CD4-positive, alpha-beta T cell treated with Interleukin-1 beta for 1 hour (primary cell): ENCODE measurements at places on chromosomes 3 and 15.
A peak's percentile ranks its signal among the peaks of the same experiment; 100 is the strongest.

DNA sequence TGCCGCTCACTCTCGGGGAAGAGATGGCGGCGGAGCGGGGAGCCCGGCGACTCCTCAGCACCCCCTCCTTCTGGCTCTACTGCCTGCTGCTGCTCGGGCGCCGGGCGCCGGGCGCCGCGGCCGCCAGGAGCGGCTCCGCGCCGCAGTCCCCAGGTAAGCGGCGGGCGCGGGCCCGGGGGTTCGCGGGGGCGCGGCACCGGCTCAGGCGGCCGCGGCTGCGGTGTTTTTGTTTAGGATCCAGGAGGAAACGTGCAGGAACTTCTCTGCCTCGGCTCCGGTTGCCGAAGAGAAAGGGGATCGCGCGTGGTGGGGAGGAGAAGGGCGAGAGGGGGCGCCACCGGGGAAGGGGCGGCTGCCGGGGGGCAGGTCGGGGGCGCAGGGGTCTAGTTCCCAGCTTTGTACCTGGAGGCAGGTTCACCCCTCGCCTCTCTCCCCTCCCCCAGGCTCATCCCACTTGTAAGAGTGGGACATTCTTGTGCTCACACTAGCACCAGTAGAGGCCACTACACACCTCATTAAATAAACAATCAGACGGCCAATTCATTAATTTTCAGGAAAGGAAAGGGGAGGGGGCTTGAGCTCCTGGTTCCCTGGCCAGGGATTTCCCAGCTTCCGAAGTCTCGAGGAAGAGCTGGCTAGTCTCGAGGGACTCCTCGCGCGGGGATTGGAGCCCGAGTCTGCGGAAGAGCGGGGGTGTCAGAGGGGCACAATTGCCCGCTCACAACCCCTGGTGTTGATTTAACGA lies 562 bp downstream of the NEO1 start:
- peak; percentile 19 for DNase-seq

GRCh38 chr3:98014268-98014585 lies 20.9 kb downstream of the GABRR3 start:
- DNase-seq, result no peak

GRCh38 chr3:75140904-75141615 lies 523.1 kb upstream of the FRG2C start:
- DNase-seq, result no peak

- no peak for DNase-seq
These were observed 3.3 kb downstream of the CNTN3 start for GRCh38 chr3:74611206-74611605.

DNA sequence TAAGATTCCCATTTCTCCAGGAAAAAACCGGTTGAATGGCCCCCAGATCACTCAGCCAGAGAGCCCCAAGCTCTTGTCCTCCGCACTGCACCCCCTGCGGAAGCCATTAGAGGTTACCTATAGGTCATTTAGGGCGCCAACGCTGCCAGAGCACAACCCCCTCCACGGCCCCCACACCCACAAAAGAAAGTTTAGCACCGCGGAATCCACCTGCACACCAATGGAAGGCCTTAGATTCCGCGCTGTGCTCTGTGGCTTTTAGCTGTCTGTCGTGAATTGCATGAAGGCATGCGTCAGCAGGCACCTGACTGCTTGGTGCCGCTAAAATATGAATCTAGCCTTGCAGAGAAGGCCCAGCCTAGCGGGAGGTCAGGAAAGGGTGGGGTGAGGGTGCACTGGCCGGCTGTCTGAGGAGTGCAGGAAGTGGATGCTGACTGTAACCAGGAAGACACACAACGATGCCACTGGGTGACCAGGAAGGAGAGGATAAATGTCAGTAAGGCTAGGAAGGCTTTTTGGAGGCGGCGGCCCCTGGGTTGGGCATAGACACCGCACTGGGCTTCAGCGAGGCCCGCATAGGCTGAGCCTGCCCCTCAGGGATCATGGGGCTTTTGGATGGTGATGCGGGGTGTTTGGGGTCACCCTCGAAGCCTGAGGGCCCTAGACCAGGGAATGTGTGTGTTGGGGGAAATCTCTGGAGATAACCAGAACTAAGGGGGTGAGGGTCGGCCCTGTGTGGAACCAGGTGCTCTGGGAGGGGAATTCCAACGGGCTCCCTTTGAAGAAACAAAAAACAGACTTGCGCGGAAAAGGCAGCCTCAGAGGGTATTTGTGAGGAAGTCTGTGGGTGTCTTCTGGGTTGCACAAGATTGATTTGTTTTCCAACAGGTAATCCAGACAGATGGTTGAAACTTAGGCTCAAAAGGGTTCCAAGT lies 976 bp upstream of the NUP210 start:
- DNase-seq, result peak; percentile 86

- no peak for DNase-seq
These were observed 1457.1 kb upstream of the GBE1 start for GRCh38 chr3:83218383-83219200.

DNA sequence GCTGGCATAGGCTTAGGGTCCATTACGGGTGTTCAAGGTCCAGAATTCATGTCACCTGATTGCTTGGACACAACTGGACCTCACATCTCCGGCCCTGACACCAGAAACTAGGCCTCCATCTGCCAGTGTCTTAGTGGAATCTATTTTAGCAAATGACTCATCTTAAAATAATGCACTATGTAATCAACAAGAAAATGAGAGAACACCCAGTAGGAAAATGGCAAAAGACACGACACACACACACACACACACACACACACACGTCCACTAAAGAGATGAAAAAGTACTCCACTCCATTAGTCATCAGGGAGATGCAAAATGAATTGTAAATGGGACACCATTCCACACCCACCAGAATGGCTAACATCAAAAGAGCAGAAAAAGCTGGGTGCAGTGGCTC lies 11.2 kb downstream of the APBA2 start:
- no peak for DNase-seq

DNA sequence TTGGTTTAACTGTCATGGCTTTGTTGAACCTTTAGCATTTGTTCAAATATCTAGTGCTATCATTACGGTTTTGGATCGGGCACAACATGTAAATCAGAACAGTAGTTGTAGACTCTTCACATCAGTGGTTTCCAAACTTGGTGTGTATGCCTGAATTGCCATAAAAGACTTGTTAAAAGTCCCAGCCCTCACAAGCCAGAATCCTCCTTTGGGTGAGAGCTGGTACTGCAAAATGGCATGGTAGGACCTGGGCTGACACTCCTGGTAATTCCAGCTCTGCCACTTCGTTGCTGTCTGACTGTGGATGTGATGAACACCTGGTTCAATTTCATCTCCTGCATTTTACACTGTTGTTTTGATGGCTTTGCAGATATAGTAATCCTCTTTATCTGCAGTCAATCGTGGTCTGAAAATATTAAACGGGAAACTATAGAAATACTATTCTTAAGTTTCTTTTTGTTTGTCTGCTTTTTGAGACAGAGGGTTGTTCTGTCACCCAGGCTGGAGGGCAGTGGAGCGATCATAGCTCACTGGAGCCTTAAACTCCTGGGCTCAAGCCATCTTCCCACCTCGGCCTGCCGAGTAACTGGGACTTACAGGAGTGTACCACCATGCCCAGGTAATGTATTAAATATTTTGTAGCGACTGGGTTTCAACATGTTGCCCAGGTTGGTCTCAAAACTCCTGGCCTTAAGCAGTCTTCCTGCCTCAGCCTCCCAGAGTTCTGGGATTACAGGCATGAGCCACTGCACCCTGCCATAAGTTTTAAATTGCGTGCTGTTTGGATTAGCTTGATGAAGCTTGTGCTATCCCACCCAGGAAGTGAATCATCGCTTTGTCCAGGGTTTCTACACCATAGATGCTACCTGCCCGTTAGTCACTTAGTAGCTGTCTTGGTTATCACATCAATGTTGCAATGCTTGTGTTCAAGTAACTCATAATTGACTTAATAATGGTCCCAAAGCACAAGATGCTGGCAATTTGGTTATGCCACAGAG lies 61.6 kb downstream of the RAB7A start:
- DNase-seq, result peak; percentile 56

- no peak for DNase-seq
These were observed 10.7 kb downstream of the KNSTRN start for GRCh38 chr15:40392986-40393948.

- DNase-seq, result no peak
These were observed 183.2 kb downstream of the P3H2 start for GRCh38 chr3:189937302-189938127.

DNA sequence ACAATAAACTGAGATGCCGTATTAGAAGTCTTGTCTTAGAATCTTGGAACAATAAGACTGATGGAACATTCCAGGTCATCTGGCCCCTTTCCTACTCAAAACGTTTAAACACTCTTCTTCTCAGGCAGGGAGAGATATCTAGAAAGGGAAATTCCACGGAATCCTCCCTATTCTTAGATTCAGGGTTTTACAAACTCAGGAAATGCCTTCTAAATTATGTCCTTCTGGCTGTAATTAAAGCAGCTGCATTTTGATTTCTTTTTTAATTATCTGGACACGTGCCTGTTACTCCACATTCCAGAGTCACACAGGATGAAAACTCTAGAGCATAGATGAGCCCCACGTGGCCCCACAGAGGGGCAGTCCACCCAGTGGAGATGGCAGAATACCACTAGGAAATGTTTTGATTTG lies 41.5 kb upstream of the MTMR10 start:
- DNase-seq, result no peak

GRCh38 chr3:15637131-15637951 lies 35.8 kb downstream of the BTD start:
- DNase-seq, result no peak

DNA sequence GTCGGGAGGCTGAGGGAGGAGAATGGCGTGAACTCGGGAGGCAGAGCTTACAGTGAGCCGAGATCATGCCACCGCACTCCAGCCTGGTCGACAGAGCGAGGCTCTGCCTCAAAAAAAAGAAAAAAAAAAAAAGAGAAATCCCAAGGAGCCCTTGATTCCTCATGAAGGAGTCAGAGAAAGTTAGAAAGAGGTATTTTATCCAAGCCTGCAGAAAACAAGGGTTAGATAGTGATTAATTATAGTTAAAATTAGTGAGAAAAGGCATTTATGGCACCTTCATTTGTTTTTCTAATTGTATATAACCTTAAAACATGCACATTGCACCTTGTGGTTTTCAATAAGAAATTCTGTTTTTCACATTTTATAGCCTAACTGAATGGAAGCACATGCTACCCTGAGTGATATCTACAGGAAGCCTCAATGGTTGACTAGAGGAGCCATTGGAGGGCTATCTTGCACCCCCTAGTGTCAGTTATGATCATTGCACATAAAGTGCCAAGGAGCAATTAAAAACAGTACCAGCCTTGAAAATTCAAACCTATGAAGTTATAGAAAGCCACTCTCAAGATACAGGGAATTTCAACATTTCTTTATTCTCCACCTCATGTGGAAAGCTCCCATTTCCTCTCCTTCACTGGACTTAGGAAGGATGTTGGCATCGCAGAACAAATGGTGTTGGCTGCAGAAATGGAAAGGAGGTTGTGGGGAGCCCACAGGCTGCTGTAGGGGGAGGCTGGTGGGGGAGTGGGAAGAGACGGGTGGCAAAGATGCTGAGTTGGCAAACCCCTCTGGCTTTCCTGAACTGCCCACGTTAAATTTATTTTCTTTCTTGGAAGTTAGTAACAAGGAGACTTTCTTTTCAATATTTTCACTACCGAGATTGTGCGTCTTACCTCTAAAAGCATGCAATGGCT lies 48.5 kb downstream of the ITGA11 start:
- DNase-seq, result peak; percentile 17

DNA sequence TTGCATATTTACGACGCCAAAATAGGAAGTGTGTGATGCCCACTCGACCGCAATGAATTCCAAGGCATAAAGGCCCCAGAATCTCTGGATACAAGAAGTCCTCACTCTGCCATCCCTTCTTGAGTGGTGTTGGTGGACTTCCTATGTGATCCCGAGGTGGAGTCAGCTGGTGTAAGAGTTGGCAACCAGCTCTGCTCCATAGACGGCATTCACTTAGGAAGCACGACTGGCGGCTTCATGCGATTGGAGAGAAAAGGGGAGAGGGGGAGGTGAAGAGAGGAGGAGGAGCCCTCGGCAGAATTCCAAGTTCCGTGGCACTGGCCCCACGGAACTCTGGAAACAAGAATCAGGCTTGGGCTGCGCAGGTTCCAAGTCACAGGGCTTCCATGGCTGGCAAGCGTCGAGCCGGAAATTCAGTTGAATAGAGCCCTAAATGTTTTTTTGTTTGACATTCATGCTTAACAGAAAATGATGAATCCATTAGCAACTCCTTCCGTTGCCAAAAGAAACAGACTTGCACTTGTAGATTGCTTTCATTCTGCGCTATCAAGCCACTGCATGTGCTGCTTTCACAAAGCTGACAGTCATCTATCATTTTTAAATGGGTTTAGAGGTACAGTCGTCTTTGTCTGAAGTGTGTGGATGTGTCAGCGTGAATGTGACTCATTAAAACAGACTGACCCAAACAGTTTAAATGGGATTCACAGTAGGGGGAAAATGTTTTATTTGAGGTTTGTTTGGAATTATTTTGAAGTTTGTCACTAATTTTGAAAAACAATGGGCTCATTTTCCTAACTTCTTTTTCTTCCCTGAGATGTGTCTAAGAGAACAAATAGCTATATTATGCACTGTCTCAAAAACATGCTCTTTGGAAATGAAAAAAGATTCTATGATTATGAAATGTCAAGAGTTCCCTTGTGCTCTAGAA lies 428.3 kb upstream of the ATP11B start:
- DNase-seq, result no peak

DNA sequence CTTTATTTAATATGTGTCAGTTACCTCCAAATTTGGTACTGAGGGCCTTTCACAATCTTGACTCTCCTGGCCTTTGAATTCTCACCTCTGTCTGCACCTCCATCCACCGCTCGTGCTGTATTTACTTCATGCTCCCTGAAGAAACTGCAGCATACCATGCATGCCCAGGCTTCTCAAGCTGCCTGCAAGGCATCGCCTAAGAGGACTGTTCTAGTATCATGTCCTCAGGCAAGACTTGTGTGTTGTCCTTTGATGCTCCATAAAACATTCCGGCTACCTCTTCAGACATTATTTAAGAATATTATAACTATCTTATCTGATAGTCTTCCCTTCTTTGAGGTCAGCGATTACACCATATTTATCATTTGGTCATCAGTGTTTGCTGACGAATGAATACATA lies 682.5 kb downstream of the NR2F2 start:
- no peak for DNase-seq

DNA sequence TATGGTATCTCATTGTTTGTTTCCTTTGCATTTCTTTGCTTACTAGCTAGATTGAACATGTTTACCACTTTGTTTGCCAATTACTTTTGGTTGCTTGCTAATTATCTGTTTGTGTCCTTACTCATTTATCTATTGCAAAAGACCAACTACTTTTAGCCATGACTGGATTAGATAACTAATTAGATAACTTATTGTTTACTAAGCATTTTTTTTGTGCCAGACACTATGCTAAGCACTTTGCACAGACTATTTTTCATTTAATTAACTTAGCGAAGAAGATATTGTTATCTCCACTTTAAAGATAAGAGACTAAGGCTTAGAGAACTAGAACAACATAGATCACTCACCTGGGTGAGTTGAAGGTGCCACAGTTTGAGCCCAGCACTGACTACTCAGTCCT lies 16.9 kb upstream of the ZFAND6 start:
- no peak for DNase-seq

DNA sequence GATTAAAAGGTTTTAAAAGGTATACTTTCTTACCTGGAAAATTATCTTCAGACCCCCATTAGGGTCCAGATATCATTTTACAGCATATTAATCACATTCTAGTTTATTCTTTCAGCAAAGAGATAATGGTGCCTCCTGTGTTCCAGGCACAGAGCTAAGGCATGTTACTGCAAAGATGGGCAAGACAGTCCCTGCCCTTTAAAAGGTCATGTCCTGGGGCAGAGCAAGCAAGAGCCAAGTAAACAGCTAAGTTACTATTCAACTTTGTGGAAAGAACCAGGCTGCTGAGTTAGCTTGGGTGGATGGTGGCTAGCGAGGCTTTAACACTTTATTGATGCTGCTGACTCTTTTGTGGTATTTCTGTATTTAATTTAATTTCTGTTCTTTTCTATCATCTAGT lies 75.0 kb downstream of the LRRC28 start:
- DNase-seq, result no peak
